ENCODE measurements at places on chromosomes 5 and 9.

DNA sequence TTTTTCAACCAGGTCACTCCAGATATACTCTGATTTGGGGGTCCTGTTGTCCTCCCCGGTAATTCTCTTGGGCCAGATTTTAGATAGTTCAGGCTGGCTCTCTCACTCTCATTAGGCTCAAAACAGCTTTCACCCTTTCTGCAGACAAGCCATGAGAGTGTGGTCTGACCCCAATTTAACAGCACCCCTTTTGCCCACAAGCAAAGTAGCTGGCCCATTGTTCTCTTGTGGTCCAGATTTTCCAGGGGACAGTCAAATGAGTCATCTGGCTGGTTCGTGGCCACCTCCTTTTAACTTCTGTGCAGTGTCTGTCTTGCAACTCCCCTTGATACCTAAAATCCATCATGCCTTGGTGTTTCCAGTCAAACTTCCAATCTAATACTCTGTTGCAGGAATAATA is 16.5 kb downstream of the BHMT2 start:
- no peak overlapping the region for H3K27ac ChIP-seq
- peaks cover 9% of the 10 kb centered on the region for H3K27me3 ChIP-seq
- no peak overlapping the region for H3K4me3 ChIP-seq
- H3K36me3 ChIP-seq: no peaks in the 10 kb centered on the region
- H3K4me1 ChIP-seq: no peaks in the 10 kb centered on the region

DNA sequence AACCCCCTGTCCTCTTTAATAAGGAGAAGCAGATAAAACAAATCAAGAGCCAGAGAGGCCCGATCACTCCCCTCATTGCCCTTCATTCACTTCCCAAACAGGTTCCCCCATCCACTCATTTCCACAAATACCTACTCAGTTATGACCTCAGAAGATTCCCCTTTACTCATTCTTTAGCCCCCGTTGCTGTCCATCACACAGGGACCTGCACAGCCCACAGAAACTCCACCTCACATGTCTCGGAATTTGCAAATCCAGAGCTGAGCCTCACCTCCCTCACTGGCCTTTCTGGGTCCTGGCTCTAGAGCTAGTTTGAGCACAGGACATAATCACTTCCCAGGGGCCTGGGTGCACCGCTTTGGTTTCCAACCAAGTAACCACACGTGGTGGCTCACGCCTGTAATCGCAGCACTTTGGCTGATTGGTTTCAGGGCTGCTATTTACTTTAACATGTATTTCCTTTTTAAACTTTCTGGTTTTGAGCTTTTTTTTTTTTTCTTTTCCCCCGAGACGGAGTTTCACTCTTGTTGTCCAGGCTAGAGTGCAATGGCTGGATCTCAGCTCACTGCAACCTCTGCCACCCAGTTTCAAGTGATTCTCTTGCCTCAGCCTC is 17.8 kb downstream of the ATP6V0E1 start:
- no peaks in the 10 kb centered on the region for H3K27me3 ChIP-seq
- peak overlapping the region; percentile 37 for H3K27ac ChIP-seq
- peaks cover 39% of the 10 kb centered on the region for H3K4me1 ChIP-seq
- H3K36me3 ChIP-seq: peaks cover 22% of the 10 kb centered on the region
- H3K4me3 ChIP-seq: peak overlapping the region; percentile 27

- DNase-seq: no peak
- H3K36me3 ChIP-seq: no peaks in the 10 kb centered on the region
- H3K4me3 ChIP-seq: no peak overlapping the region
- H3K27me3 ChIP-seq: no peaks in the 10 kb centered on the region
- H3K4me1 ChIP-seq: no peaks in the 10 kb centered on the region
Observed at GRCh38 chr5:7415123-7415522, 19.2 kb downstream of the ADCY2 start.

- DNase-seq: no peak
- no peaks in the 10 kb centered on the region for H3K27me3 ChIP-seq
- peaks cover 3% of the 10 kb centered on the region for H3K4me1 ChIP-seq
- H3K4me3 ChIP-seq: no peak overlapping the region
- H3K36me3 ChIP-seq: no peaks in the 10 kb centered on the region
Observed at GRCh38 chr9:84318981-84319380, 21.6 kb downstream of the SLC28A3 start.

DNA sequence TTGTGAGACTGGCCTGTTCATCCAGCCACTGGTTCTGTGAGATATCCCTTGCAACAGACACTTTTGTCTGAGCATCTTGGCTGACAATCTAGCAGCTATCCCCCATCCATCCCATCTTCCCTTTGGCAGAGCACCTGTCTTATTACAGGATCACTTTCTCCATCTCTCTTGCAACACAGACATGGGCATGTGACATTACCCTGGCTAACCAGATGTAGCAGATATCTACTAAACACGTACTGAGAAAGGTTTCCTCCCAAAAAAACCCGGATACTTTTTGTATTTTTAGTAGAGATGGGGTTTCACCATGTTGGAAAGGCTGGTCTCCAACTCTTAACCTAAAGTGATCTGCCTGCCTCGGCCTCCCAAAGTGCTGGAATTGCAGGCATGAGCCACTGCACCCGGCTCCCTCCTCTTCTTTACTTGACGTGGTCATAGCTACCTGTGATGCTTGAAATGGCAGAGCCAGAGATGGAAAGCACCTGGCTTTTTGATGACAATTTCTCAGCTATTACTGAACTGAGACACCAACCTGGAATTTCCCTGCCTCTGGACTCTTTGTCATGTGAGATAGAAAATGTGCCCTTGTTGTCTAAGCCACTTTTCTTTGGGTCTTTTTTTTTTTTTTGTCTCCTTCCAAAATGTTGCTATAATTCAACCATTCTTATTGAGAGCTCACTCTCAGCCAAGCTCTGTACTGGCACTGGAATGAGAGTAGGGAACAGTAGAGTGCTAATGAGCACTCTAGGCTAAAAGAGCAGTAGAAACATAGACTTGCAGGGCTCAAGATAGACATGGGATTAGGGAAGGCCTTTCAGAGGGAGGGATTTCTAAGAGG is 32.6 kb downstream of the FNBP1 start:
- H3K36me3 ChIP-seq: peaks cover 49% of the 10 kb centered on the region
- DNase-seq: no peak
- no peaks in the 10 kb centered on the region for H3K27me3 ChIP-seq
- peak overlapping the region; percentile 46 for H3K27ac ChIP-seq

GRCh38 chr5:33476992-33477391 is 36.2 kb downstream of the TARS1 start:
- no peak overlapping the region for H3K4me3 ChIP-seq
- H3K27me3 ChIP-seq: no peaks in the 10 kb centered on the region
- H3K27ac ChIP-seq: no peak overlapping the region
- peaks cover 56% of the 10 kb centered on the region for H3K36me3 ChIP-seq
- no peak for DNase-seq
- H3K4me1 ChIP-seq: no peaks in the 10 kb centered on the region

DNA sequence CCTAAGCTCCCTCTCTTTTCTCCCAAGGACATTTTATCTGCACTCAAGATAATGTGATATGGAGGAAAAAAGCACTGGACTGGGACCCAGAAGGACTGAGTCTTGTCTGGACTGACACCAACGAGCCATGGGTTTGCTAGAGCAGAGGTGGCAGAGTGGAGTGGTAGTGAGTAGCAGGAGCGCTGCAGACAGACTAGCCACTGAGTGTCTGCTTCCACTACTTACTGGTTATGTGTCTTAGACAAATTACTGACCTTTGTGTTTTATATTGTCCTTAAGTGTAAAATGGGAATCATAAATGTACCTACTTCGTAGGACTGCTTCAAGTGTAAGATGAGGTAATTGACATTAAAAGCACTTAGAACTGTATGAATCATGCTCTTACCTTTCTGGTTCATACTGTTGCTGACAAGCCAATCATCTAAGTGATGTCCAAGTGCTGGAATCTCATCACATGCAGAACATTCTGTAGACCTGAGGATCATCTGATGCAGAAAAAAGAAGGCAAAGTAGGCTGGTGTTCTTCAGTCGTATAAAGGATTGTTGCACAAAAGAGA is 12.5 kb upstream of the PRLR start:
- DNase-seq: no peak
- H3K27ac ChIP-seq: no peak overlapping the region
- H3K4me1 ChIP-seq: no peaks in the 10 kb centered on the region
- H3K27me3 ChIP-seq: no peaks in the 10 kb centered on the region
